ENCODE measurements at places on chromosomes 2 and 18.

- H3K27me3 ChIP-seq: peaks cover 9% of the 10 kb centered on the region
- DNase-seq: no peak
- no peak overlapping the region for H3K4me3 ChIP-seq
- H3K4me1 ChIP-seq: peaks cover 4% of the 10 kb centered on the region
- no peaks in the 10 kb centered on the region for H3K36me3 ChIP-seq
These were observed 22.8 kb downstream of the TNS1 start for GRCh38 chr2:217980036-217980435.

GRCh38 chr2:85709401-85709811 is 15.2 kb downstream of the GNLY start:
- peak; percentile 46 for DNase-seq
- peaks cover 11% of the 10 kb centered on the region for H3K4me1 ChIP-seq
- H3K4me3 ChIP-seq: no peak overlapping the region
- peaks cover 8% of the 10 kb centered on the region for H3K27me3 ChIP-seq
- H3K27ac ChIP-seq: no peak overlapping the region

GRCh38 chr2:135776367-135776766 is 34.7 kb downstream of the UBXN4 start:
- H3K4me3 ChIP-seq: no peak overlapping the region
- no peaks in the 10 kb centered on the region for H3K4me1 ChIP-seq
- H3K36me3 ChIP-seq: peaks cover 85% of the 10 kb centered on the region
- H3K27ac ChIP-seq: no peak overlapping the region

GRCh38 chr18:58044370-58045241 is 580 bp downstream of the NEDD4L start:
- H3K4me1 ChIP-seq: peaks cover 12% of the 10 kb centered on the region
- peak overlapping the region; percentile 87 for H3K27ac ChIP-seq
- DNase-seq: peak; percentile 44
- no peaks in the 10 kb centered on the region for H3K36me3 ChIP-seq
- H3K27me3 ChIP-seq: peaks cover 10% of the 10 kb centered on the region
- H3K4me3 ChIP-seq: peak overlapping the region; percentile 83

DNA sequence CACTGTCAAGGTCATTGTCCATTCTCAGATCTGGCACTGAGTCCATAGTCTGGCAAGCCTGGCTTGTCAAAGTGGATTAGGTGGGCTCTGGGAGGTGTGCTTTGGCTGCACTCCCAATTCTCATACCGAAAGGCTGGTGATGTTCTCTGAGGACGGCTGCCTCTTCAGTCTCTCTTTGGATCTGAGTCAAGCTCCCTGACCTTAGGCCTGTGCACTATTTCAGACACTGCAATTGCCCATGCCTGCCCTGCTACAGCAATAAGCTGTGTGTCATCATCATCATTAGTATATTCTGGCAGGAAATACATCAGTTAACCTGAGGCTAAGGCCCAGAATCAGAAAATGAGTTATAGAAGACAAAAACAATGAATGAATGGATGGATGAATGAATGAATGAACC is 1.6 kb upstream of the SLC5A7 start:
- DNase-seq: no peak
- no peaks in the 10 kb centered on the region for H3K36me3 ChIP-seq
- no peaks in the 10 kb centered on the region for H3K4me1 ChIP-seq
- H3K4me3 ChIP-seq: no peak overlapping the region
- no peak overlapping the region for H3K27ac ChIP-seq

Measured in cardiac muscle cell (in vitro differentiated cells and primary cell).